ENCODE measurements at places on chromosomes 13 and 19.

DNA sequence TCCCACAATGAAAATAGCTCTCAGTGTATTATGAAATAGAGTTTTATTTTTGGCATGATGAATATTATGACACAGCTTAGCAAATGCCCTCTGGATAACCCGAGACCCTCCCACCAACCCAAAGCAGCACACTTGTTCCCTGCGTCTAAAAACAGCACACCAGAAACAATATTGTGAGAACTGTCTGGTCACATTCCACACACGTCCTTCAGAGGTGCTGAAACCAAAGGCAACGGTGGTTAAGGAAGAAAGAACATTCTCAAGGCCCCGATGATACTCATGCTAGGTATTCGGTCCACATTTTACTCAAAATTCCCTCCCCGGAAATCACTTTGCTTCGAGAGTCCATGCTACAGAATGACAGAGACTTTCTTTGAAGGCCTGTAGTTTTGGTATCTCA lies 156.7 kb downstream of the SLC7A1 start:
- no peak for DNase-seq

DNA sequence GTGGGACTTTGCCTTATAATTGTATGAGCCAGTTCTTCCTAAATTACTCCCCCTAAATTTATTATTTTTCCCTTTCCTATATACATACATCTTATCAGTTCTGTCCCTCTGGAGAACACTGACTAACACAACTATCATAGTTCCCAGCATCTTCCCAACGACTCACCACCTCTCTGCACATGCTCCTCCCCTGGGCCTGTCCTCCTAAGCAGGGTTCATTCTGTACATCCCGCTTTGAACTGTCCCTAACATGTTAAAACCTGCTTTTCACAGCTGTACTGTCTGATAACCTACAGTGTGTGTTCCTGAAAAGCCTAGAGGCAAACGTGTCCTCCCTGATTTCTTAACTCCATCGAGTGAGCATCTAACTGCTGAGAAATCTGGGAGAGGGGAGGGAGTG lies 141.7 kb downstream of the EFNB2 start:
- DNase-seq: no peak

DNA sequence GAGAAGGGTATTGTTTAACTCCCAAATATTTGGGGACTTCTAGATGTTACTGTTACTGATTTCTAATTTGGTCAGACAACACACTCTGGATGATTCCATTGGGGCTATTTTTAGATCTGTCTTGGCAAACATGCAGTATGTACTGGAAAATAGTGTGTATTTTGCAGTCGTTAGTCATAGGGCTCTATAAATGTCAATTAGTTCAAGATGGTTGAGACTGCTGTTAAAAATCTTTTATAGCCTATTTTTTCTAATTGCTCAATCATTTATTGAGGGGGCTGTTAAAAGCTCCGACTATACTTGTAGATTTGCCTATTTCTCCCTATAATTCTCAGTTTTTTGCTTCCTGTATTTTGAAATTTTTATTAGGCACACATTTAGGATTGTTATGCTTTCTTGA lies 31.4 kb downstream of the PPP5C start:
- DNase-seq: no peak

DNA sequence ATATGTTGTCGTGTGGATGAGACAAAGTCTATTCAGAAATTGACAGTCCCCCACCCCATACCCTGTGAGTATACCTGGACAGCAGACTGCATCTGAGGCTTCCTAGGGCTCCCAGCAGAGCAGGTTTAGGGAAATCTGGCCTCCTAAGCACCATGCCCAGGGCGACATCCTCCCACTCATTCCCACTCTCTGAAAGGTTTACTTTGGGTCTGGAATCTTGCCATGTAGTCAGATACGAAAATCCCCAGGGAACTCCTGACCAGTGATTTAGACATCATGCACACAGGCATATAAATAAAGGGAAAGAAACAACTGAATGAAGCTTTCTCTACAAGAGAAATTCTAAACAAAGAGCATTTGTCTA lies 717 bp upstream of the NALCN start:
- DNase-seq: no peak

DNA sequence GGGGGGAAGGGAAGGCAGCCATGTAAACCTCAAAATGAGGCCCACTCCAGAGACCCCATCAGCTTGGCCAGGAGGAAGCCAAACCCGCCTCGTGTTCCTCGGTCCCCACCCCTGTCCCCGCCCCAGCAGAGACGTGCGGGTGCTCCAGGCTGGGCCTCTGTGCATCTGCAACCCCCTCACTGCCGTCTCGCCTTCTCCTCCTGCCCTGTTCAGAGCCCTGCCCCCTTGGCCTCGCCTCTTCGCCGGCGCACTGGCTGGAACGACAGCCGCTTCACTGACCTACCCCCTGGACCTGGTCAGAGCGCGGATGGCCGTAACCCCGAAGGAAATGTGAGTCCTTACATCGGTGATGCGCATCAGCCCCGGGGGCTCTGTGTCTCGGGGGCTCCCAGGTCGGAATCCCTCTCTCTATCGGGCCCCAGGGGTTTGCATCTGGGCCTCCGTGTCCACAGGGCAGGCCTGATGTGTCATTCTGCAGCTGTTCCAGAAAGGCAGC lies 32.2 kb downstream of the TMEM161A start:
- DNase-seq: no peak

DNA sequence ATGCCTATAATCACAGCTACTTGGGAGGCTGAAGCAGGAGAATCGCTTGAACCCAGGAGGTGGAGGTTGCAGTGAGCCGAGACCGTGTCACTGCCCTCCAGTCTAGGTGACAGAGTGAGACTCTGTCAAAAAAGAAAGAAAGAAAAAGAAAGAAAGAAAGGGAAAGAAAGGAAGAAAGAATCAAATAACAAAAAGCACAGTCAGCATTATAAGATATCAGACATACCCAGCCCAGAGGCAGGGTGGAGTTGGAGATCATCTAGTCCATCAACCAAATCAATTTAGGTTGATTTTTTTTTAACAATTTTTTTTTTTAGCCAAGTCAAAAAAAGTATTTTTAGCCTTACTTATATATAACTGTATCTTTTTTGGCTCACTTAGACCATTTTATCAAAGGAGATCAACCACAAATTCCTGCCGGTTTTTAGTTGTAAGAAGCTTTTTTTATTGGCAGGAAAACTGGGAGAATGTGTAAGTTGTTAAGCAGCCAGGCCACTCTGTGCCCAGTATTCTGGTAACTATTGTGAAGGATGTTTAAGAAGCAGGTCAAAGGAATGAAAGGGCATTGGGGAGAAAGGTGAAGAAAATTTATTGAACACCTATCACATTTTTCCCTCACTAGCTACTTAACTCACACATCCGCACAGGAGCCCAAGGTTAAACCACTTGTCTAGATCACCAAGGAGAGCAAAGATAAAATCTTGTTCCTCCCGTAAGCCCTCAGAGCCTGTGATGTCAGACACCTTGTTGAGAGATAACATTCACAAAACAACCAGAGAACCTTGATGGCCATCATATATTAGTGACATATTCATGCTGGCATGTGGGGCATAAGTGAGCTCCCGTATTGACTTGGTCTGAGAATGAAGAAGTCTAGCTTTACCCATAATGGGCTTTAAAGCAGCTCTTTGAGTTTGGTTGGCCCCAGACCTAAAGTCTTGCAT lies 91.8 kb downstream of the COL4A2 start:
- DNase-seq: no peak

DNA sequence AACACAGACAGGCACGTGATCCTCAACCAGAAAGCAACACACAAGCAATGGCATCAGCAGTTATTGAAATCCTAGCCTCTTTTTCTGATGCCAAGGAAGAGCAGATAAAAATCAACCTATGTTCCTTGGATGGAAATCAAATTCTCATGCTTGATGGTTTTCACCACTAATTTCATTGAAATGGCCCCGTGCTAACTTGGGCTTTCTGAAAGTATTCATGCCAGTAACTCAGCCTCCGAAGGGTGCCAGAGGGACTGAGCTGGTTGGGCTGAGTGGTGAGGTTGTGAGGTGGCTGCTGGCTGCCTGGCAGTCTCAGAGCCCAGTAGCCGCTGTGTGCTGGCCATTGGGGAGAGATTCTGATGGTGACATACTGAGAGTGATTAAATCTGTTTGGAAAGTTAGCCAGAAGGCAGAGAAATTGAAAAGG lies 309.3 kb downstream of the DCT start:
- no peak for DNase-seq

- no peak for DNase-seq
These were observed 33.4 kb downstream of the FAAP24 start for GRCh38 chr19:33005440-33005839.

- peak; percentile 88 for DNase-seq
These were observed at the start of gene TNFSF9 for GRCh38 chr19:6530386-6531162. TSS of gene TNFSF9 (plus strand) at chr19:6531026. CDS start at chr19:6531037, 11 bp downstream.

DNA sequence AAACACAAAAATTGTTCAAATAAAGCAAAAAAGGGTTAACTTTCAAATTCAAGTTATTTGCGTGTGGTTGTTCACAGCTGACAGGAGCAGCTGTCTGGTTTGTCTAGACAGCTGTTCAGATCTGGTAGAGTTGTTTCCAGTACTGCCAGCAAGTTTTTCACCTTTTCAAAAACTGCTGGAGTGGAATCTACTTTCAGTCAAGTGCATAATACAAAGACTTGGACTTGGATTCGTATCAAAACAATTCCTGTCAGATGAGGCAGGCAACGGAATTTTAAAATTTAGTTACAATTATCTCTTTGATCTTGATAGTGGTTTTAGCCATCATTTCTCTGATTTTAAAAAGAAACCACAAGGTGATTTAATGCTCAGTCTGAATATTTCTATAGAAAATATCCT lies 51.7 kb upstream of the EEF1AKMT1 start:
- no peak for DNase-seq

GRCh38 chr13:101881593-101881992 lies 429.1 kb downstream of the ITGBL1 start:
- no peak for DNase-seq

DNA sequence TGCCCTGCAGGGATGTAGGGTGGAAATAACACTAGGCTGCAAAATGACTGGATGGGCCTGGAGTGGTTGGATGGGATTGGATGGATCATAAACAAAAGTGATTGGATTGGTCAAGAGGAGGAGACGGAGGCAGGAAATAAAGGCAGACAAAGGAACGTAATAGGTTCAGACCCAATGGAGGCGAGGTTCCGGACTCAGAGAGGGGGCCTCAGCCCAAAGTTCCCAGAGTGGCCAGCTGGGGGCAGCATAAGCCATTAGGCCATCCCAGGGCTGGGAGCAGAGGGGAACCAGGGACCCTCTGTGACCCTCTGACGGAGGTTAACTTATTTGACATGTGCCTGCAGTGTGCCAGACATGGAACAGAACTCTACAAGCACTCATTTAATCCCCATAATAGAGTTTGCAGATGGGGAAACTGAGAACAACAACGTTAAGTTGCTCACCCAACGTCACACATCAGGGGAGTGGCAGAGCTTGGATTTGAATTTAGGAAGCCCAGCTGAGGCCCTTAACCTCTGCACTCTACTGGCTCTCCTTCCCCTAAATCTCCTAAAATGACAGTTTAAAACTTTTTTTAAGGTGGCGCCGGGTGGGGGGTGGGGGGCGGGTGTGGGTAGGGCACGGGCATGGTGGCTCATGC lies 15.3 kb upstream of the MAP1S start:
- peak; percentile 85 for DNase-seq

GRCh38 chr19:49497047-49497788 lies 984 bp downstream of the RPS11 start:
- peak; percentile 77 for DNase-seq

DNA sequence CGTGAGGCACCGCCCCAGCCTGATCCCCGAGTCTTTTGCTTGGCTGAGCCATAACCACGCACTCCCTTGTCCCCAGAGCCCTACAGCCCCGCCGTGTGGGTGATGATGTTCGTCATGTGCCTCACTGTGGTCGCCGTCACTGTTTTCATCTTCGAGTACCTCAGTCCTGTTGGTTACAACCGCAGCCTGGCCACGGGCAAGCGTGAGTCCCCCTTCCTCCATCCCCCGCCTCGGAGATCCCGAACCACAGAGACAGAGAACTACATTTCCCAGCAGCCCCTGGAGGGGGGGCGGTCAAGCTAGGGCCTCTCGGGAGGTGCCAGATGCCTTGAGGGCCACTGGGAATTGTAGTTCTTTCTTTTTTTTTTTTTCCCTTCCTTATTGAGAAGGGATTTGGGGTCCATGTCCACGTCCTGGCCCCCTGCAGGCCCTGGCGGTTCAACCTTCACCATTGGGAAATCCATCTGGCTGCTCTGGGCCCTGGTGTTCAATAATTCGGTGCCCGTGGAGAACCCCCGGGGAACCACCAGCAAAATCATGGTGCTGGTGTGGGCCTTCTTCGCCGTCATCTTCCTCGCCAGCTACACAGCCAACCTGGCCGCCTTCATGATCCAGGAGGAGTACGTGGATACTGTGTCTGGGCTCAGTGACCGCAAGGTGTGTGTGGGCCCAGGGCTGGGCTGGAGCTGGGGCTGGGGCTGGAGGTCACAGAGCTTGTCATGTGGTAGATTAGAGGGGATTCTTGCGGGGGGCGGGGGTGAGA lies 25.9 kb downstream of the GRIN2D start:
- peak; percentile 90 for DNase-seq

GRCh38 chr13:93922063-93922855 lies 557.2 kb downstream of the DCT start:
- no peak for DNase-seq

GRCh38 chr13:112061367-112062061 lies 5.4 kb upstream of the SOX1 start:
- DNase-seq: peak; percentile 20

DNA sequence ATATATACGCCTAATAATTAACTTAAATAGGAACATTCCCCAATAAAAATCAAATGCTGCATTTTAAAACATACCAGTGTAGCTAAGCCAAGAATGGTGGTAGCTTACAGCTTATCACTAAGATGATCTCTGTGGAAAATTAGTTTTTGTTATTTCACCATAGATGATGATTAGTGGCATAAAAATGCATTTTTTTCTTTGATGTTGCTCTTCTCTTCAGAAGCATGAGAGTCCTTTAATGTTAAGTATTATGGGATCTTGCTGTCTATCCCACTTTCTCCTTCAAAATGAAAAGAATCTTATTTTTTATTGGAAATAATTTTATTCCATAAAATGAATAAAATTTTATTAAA lies 731.0 kb downstream of the SLITRK1 start:
- DNase-seq: no peak

- no peak for DNase-seq
These were observed 844 bp upstream of the RFX1 start for GRCh38 chr19:14006766-14007562.

DNA sequence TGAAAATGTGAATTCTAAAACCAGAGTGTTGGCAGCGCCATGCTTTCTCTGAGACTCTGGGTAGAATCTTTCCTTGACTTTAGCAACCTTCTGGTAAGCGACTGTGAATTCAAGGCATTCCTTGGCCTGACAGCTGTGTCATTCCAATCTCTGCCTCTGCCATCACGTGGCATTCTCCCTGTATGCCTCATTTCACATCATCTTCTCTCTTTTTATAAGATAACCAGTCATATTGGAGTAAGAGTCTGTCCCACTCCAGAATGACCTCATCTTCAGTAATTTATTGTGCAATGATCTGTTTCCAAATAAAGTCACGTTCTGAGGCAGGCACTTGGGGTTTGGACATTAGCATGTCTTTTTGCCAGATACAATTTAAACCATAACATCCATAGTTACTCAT lies 103.4 kb upstream of the POSTN start:
- DNase-seq: no peak

- DNase-seq: no peak
These were observed at the start of gene PPFIA3 for GRCh38 chr19:49119411-49120324. TSS of gene PPFIA3 (plus strand) at chr19:49119544. CDS start at chr19:49127874, 8,330 bp downstream.

GRCh38 chr13:80189889-80190597 lies 150.9 kb downstream of the SPRY2 start:
- no peak for DNase-seq

- no peak for DNase-seq
These were observed 54.9 kb upstream of the ATP12A start for GRCh38 chr13:24625331-24625731.
